Fibroblast of mammary gland (primary cell): ENCODE measurements at places on chromosomes 5 and 9.

- no peak for DNase-seq
These were observed 34.0 kb downstream of the GLT6D1 start for GRCh38 chr9:135605238-135605781.

- DNase-seq = no peak
These were observed 76.3 kb upstream of the BARHL1 start for GRCh38 chr9:132505991-132506655.

- no peak for DNase-seq
These were observed 855.8 kb downstream of the EFNA5 start for GRCh38 chr5:106814961-106815360.

DNA sequence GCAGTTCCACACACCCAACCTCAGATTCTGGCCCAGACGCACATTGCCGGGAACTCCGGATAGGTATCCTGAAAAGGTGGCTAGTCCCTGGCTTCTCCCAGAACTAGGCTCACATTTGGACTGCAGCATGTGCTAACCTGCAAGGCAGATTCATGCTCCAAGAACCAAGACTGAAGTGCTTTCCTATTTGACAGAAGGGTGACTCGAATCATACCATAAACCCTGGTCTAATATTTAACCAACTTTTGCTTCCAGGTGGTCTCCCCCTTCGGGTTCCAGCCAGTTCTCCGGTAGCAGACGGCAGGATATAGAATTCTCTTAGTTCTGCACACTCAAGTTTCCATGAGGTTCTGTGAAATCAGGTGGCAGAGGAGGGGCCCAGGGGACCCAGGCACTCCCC is 7.6 kb downstream of the PTGES start:
- no peak for DNase-seq

- DNase-seq = no peak
These were observed 90.1 kb downstream of the ZFAND5 start for GRCh38 chr9:72274916-72275315.

DNA sequence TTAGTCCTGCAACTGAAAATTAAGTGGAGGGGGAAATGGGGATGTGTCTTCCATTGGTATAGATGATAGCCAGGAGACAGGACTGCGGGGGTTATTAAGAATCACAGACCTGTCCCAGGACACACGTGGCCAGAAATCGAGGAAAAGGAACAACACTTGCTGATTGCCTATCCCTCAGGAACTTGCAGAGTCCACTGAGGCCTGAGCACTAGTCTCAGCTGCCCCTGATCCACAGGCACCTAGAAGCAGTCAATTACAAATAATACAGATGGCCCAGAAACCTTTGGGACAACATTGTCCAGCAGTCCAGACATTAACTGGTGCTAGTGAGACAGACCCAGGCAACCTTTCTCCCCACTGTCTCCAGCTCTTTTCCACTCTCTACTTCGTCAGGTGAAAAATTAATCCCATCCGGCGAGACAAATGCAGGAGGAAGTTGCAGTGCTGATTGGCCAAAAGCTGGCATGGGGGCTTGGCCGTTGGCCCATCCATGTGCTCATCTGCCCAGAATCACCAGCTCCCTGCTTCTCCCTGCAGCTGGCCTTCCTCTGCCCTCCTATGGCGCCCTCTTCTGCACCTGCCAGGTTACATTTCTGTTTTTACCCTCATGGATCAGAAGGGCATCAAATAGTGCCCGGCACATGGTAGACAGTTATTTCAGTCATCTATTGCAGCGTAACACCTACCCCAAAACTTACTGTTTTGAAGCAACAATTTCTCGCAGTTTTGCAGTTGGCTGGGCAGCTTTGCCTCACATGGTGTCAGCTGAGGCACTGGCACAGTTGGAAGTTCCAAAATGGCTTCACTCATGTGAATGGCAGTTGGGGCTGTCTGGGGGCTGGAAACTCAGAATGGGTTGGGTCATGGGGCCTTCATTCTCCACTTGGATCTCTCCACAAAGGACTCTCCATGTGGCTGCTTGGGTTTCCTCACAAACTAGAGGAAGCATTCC is 3.6 kb upstream of the B4GALT1 start:
- DNase-seq = peak; percentile 49

DNA sequence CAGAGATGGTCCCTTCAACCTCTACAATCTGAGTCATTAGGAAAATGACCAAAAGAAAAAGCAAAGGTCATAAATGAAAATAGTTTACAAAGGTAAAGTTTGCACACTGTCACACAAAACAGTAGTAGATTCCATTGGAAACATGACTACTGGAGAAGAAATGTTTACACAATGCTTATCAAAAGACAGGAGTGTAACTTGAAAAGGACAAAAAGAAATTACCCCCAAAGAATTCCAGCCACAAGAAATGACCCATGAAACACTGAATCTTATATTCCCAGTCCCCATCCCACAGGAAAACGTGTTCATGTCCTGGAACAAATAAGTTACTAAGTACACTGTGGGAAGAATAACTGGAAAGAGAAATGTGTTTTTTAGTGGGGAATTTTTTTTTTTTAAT is 385.1 kb downstream of the SEMA5A start:
- DNase-seq = no peak

DNA sequence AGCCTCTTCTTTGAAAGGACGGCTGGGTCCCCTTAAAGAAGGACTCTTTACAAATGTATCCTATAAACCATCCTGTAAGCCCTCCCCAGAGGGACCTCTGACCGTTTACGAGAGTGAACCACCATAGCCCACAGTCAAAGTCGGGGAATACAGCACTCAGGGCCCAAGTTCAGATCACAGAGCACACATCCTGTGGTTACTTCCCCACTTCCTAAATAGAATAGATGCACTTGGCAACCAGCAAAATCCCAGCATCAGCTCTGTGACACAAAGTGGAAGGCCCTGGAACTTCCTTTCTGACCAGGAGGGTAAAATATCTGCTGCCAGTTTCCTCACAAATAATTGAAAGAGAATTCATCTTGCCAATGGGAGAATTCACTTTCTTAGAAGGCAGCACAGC is 6.9 kb upstream of the IGFBPL1 start:
- no peak for DNase-seq

GRCh38 chr5:76811214-76811613 is 7.6 kb upstream of the F2RL1 start:
- DNase-seq = peak; percentile 71

DNA sequence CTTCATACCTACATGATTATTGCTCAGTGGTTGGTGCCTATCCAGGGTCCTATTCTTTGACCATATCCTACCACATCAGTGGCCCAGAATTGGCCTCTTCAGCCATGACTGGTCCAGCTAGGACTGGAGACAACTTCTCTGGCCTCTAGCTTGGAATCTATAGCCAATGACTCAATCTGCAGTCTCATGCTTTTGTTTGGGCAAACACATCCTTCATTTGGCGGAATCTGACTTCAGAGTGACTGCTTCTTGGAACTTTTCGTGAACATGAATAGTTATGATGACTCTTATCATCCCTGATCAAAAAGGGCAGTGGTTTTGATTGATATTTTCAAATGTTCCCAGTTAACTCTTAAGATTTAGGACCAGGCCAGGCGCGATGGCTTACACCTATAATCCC is 134.1 kb downstream of the PAPPA start:
- DNase-seq = peak; percentile 89

DNA sequence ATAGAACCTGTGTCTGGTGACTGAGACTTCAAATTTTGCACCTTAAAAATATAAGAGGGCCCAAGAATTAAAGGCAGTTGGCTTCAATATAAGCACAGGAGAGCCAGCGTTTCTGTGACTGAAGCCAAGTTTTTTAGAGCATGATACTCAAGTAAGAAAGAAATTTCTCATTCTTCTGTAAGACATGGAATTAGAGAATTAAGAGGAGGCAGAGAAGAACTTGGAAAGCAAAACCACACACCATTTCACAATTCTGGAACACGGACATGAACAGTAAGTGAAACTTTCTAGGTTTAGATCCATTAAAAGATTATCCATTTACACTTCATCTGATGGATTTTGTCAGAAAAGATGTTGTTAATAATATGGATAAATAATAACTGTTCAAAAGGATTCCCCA is 8.9 kb upstream of the AGXT2 start:
- peak; percentile 38 for DNase-seq

- no peak for DNase-seq
These were observed 511 bp downstream of the ARL15 start for GRCh38 chr5:54309691-54310432.

DNA sequence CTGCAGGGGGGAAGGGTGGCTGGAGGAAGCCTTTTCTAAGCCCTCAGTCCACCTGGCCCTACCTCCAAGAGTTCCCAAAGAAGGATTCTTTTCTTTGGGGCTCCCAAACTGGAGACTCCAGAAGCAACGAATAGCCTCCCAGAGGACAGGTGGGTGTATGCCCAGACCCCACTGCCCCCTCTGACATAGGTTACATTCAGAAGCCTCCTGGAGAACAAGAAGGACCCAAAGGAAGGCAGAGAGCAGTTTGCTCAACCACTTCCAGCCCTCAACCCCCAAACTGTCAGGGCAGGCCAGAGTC is 10.3 kb downstream of the HK3 start:
- no peak for DNase-seq

GRCh38 chr9:14156046-14156445 is 157.9 kb downstream of the NFIB start:
- no peak for DNase-seq

DNA sequence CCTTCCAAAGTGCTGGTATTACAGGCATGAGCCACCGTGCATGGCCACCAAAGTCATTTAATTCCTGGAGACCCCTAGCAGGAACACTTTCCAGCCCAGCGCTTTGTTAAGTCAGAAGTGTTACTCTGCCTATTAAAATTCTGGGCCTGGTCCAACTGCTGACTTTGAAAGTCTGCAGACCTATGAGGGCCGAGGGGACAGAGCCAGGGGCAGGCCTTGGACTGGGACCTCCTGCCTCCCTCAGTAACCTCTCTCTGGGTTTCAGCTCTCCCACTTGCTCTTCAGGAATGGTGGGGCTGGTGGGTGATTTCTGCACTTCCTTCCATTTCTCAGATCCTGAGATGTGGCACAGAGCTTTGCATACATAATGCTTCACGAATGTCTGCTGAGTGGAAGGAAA is 9.7 kb downstream of the C5orf52 start:
- DNase-seq = no peak

DNA sequence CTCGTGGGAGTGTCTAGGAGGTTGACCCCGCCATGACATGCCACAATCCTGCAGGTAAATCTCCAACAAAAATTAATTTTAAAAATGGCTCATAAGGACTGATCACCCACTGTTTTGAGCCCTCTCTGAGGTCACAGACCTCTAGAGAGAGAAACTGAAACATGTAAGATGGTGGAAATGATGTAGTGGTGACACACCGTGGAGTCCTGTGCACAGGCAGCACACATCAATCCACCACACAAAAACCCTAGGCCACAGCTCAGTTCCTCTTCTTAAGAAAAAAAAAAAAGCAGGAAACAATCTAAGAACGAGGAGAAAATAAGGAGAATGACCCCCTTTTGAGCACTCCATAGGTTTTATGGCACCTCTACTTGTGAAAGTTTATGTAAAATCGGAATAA is 93.8 kb upstream of the FAM120A start:
- no peak for DNase-seq

DNA sequence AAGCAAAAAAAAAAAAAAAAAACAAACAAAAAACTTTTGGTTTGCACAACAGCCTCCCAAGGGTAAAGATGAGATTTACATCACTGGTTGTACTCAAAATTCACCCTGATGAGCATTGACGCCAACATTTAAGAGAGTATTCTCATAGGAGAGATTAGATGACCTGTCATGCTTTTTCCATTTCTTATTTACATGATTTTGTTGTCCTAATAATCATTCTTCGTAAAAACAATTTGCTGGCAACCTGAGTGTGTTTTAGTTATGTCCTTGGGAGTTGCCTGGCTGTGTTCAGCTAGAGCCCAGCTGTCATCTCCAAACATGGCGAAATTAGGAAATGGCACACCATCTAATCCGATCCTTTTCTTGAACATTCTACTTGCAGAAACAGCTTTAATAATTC is 186.4 kb upstream of the MRPS30 start:
- peak; percentile 41 for DNase-seq

- peak; percentile 10 for DNase-seq
These were observed 190.9 kb downstream of the FSTL4 start for GRCh38 chr5:133421394-133421793.

DNA sequence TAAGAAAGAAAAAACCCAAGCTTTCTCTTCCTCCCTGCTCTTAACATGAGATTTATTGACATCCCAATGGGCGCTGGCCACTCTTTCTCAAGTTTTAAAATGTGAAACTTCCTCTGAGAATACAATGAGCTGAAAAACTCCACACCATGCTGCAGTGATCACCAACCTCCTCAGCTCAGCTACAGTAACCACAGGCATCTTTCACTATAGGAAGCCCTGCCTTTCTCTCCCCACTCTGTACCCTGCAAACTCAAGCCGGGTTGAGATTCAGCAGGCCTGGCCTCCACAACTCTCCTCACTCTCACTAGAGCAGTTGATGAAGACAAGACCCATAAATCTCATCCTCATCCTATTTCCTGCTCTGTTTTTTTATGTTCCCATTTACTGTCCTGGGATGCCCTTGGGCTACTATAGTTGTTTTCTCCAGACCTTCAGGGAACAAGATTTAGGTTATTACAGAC is 48.3 kb downstream of the SH3TC2 start:
- DNase-seq = no peak

- DNase-seq = no peak
These were observed 101.6 kb upstream of the CTSV start for GRCh38 chr9:97140566-97140965.
